Stimulated activated naive B cell treated with anti-CD40 and anti-IgM and Interleukin-4, amounts not matched to agents 10 μg/mL and 1 μg/mL and 100 μg/mL, for 72 hours (primary cell): ENCODE measurements at places on chromosomes 11 and 22.

DNA sequence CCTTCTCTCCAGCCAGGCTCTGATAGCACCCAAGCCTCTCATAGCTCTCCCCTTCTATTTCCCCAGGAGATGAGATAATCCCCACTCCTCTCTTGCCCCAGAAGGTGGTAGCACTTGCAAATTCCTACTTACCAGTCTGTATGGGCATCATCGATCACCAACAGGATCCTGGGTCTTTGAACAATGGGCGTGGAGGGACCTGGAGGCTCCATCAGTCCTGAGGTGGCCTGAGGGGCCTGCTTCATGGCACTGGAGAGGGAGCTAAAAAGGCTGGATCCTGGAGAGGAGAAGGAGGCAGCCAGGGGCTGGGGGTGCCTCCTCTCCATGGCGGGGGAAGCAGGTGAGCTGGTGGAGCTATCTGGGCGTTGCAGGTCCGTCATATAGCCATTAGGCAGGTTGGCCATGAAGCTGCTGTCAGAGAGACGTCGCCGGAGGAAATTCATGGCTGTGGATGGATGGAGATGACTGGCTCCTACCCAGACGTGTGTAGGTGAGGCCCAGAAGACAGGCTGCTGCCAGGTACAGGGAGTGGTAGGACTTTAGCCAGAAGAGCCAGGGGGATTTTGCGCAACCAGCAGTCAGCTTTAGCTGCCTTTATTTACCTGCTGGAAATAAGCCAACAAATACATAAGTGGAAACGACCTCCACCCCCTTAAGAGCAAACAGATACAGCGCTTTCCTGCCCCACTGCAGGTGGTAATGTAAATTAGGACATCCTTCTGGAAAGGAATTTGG lies 51.8 kb downstream of the SYN3 start:
- DNase-seq = no peak

GRCh38 chr11:62706850-62707247 lies 375 bp downstream of the BSCL2 start:
- no peak for DNase-seq

- DNase-seq = no peak
These were observed 46.2 kb downstream of the FAM83F start for GRCh38 chr22:40040927-40041326.

DNA sequence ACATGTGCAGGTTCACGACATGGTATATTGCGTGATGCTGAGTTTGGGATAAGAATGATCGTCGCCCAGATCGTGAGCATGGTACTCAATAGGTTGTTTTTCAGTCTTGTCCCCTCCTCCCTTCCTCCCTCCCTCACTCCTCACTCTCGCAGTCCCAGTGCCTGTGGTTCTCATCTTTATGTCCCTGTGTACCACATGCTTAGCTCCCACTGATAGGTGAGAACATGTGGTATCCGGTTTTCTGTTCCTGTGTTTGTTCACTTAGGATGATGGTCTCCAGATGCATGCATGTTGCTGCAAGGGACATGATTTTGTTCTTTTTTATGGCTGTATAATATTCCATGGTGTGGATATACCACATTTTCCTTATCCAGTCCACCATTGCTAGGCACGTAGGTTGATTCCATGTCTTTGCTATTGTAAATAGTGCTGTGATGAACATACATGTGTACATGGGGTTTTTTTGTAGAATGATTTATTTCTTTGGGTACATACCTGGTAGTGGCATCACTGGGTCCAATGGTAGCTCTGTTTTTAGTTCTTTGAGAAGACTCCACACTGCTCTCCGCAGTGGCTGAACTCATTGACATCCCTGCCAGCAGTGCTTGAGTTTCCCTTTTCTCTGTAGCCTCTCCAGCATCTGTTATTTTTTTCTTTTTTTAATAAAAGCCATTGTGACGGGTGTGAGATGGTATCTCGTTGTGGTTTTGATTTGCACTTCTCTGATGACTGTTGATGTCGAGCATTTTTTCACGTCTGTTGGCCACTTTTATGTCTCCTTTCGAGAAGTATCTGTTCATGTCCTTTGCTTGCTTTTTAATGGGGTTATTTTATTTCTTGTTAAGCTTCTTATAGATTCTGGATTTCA lies 16.4 kb downstream of the ZBED4 start:
- DNase-seq = no peak

- DNase-seq = no peak
These were observed 119.9 kb upstream of the RASSF10 start for GRCh38 chr11:12889243-12889642.

GRCh38 chr11:130206141-130206540 lies 46.6 kb downstream of the ST14 start:
- DNase-seq = no peak

GRCh38 chr11:120432056-120433018 lies 79.2 kb upstream of the GRIK4 start:
- peak; percentile 21 for DNase-seq

- no peak for DNase-seq
These were observed 32.9 kb downstream of the LIMK2 start for GRCh38 chr22:31244943-31245451.

DNA sequence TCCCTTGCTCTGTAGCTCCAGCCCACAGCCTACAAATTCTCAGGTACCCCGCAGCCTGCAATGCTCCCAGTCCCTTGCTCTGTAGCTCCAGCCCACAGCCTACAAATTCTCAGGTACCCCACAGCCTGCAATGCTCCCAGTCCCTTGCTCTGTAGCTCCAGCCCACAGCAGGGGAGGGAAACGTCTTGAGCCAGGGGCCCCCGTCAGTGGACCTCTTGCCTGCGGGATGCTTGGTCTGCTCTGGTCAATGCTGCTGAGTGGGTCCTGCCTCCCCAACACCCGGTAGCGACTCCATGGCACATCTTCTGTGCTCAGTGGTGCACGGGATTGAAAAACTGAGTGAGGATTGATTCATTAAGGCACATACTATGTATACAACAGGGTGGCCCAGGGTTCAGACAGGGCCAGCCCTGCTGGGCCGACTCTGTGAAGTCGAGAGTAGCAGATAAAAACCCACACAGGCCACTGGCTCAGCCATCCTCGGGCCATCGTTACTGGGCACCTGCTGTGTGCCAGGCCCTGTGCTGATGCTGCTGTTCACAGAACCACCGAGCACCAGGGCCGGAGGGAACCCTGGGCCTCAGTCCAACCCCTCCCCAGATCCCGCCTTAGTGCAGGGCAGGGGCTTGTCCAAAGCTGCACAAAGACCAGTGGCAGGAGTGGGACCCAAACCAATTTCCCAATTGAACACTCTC lies 69.7 kb downstream of the MYO7A start:
- no peak for DNase-seq
